ENCODE measurements at places on chromosomes 5 and 9. TPM values are rescaled to one million over a fixed set of nuclear protein-coding genes. Genes with fewer than 3 reads are reported as not detected.
A peak's percentile ranks its signal among the peaks of the same experiment; 100 is the strongest.

Gene NDUFS4
- 70.2 TPM for total RNA-seq

Gene FOXD4L6
- total RNA-seq = 0.14 TPM

Gene CTXN3
- not detected for total RNA-seq

Gene MCTP1
- 14.8 TPM for total RNA-seq

Gene SOX30
- not detected for total RNA-seq

Gene ANKRD31
- total RNA-seq = 0.45 TPM

GRCh38 chr9:14455243-14455642 is 141.3 kb upstream of the NFIB start:
- no peak for DNase-seq

DNA sequence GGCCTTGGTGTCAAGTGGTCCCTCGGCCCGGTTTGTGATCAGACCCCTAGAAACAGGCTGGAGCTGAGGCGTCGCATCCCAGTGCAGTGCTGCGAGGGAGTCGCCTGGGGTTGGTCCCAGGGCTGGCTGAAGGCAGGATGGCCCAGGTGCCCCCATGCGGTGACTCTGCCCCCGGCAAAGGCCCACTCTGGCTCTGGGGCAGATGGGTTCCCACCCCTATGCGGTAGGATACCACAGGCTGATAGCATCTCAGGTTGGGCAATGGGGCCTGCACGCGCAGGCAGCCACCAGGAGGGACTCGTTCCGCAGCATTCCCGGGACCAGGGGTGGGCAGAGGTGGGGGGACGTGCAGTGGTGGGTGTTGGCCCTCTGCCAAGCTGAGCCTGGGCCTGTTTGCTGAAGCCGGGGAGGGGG is 86.0 kb downstream of the RXRA start:
- DNase-seq = no peak

DNA sequence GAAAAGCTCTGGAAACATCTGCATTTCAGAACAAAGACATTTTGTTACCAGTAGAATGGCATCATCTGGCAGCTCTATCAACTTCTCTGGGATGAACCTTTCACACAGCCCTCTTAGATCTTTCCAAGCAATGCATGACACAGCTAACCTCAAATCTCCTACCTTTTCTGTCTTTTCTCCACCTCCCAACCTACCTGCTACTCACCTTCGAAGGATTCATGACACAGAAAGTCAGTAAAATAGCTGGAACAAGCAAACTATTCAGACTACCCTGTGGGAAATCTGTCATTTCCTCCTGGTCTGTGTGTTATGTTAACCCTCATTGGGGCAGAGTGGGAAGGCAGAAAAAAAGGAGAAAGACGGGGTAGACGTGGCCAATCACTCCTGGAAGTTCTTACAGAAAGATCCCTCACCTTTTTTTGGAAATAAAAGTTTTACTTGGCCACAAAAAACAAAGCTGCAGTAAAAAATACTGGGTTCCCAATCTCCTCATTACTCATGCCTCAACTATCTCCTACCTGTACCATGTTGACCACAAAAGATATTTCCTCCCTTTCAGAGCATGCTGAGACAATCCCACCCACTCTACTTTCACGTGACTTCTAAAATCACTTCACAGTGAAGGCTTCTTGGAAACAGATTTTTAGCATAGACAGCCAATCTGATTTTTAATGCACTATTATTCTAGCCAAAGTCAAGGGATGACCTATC is 362.1 kb upstream of the RFX3 start:
- DNase-seq = no peak

GRCh38 chr9:127340721-127341120 is 56.2 kb upstream of the SLC2A8 start:
- peak; percentile 39 for DNase-seq

GRCh38 chr5:88145611-88146467 is 122.8 kb downstream of the TMEM161B start:
- no peak for DNase-seq

DNA sequence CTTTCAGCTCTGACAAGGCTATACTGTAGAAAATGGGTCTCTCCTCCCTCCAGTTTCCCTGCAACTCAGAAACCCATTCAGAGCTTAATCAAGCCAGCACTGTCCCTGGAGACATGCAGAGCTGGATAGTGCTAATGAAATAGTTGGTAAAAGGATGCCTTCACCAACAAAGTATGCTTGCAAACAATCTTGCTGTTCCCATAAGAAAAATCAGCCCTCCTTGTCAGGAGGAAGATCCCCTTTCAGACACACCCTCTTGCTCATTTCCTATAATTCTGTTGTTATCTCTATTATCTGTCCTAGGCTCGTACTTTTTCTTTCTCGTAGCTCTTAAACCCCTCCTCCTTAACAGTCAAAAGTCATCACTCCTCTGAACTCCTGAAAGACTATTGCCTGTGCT is 9.9 kb upstream of the OSMR start:
- no peak for DNase-seq

- DNase-seq = no peak
These were observed 322.7 kb downstream of the MSX2 start for GRCh38 chr5:175047048-175047447.

DNA sequence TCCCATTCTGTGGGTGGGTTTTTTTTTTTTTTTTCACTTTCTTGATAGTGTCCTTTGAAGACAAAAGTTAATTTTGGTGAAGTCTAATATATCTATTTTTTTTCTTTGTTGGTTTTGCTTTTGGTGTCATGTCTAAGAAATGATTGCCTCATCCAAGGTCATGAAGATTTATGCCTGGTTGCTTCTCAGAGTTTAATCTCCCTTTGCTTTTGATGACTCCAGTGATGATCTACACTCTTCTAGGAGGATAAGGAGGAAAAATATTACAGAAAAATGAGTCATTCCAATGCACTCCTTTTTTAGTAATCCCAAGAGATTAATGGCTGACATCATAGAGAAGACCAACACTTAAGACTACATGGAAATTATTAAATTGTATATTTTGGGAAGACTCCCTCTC is 79.7 kb upstream of the ICE1 start:
- no peak for DNase-seq

DNA sequence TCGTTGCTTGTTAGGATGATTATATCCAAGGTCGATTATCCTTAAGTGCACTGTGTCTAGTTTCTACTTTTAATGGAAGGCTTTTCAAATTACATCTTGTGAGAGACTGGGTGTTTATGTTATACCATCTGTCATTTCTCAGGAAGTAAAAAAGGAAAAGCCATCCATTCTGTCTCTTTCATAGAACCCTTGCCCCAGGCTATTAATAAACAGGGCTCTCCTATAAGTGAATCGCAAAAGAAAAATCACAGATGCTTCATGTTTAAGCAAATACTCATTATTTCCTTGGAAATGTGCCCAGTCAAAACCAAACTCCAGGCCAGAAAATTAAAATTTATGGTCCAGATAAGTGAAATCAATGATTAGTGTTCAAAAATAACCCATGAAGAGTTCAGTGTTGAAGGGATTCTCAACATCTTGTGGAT is 58.1 kb downstream of the STARD4 start:
- DNase-seq = no peak

- no peak for DNase-seq
These were observed 107.2 kb upstream of the DHFR start for GRCh38 chr5:80761966-80762365.

GRCh38 chr9:136197084-136197875 is 7.6 kb downstream of the LHX3 start:
- no peak for DNase-seq

DNA sequence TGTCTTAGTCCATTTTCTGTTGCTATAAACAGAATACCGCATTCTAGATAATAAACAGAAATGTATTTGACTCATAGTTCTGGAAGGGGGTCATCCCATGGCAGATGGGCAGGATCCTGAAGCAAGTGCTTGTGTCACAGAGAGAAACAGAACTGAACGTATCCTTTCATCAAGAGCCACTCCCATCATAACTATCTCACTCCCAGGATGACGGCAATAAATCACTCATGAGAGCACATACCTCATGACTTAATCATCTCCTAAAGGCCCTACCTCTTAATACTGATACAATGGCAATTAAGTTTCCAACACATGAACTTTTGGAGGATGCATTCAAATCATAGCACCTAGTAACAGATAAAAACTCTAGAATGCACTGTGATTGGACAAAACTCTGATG is 142.9 kb downstream of the CAMK4 start:
- DNase-seq = no peak

GRCh38 chr9:94946256-94946655 is 219.8 kb downstream of the AOPEP start:
- no peak for DNase-seq

DNA sequence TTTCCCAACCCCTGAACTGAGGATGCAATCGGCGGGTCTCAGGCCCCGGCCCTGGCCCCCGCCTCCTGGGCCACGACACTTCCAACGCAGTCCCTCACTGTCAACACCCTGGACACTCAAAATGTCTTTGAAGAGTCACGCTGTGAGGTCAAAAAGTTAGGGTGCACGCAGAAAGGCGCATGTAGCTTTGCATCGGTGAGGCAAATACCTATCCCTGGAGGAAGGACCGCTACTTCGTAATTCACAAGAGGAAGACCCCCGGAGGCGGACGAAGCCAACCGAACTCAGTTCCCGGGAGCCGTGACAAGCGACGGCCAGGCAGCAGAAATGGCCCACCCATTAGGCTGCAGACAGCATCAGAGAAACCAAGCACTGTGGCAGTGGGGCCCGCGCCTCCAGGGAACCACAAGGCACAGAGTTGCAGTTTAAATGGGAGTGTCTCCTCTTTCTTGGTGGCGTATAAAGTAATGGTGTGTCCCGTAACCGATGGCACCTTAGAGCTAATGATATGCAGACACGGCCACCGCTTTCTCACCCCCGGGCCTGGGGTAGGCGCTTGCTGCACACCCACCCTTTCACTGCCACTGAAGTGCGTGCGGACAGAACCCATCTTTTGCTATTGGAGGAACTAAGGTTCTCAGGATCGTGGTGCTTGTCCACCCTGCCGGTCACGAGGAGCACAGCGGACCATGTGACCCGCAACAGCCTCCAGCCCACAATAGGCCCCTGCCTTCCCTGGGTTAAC is 9.0 kb downstream of the ADAMTS2 start:
- DNase-seq = no peak

- no peak for DNase-seq
These were observed 37.5 kb upstream of the PTGS1 start for GRCh38 chr9:122333169-122333808.

DNA sequence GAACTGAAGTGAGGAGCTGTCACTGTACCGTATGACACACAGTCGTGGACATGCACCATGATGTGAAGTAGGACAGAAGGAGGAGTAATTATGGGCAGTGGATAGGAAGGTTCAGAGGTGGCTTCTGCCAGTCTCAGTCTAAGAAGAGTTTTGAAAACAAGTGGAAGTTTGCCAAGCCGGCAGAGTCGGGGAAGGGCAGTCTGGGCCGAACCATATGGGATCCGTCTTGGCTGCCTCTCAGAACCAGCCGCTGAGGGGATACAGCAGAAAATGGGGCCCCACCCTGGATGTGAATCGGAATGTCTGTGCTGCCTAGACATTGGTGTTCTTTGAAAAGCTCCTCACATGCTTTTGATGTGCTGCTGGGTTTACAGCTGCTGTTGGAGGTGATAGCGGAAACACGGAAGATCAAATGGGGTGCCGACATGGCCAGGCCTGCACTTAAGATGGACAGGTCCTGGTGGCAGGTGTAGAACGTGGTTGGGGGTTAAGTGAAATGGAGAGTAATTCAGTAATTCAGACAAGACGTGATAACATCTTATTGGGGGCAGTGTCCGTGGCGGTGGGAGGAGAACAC is 11.2 kb downstream of the SNX18 start:
- no peak for DNase-seq

DNA sequence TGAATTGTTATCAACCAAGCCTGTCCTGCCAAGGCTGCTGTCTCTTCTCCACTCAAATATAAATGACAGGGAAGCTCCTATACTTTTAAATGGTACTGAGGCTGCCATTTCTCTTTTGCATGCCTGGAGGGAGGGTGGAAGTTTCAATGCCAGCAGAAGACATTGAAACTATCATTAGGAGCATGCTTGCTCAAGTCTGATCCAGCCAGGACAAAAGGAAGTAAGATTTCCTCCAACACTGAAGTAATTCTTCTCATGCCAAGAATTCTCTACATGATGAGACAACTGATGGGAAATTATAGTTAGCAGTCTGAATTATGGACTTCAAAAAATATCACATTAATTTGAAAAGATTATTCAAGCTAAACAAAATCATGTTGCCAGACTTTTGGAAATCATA is 5.4 kb downstream of the SPINK6 start:
- DNase-seq = no peak

DNA sequence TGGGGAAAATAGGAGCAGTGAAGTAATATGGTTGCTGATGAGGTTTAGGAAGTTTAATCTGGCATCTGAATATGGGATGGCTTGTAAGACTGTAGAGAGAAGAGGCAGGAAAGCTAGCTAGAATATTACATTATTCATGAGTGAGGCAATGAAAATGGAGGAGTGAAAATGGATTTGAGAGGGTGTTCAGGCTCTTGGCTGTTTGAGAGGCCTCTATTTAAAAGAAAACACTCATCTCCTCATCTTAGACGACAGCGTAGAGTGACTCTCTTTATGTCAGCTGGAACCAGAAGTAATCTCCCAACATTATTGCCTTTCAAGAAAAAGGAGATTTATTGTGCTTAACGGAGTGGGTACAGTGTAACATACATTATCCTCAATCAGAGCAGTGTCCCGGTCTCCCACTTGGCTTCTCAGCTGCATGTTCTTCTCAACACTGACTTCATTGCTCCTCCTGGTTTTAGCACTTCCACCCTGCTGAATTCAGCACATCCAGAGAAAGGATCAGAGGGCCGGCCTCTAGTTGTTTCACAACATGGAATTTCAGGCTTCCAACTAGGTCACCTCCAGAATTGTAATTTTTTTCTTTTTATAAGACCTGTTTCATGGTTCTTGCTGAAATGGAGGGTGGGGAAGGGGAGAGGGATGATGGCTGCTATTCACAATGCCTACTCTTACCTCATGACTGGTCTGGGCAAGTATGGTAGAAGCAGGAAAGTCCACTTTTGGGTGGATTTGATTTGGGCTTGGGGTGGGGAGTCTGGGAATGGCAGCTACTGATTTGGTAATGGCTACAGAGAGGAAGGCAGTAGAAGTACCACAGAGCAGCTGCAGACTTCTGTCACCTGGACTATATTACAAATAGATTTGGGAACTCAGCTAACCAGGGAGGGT is 52.9 kb upstream of the KIAA1958 start:
- no peak for DNase-seq
